ENCODE measurements at places on chromosomes 6 and 20.

GRCh38 chr20:32205110-32205842 lies 2.3 kb downstream of the PLAGL2 start:
- DNase-seq, result no peak

- DNase-seq, result no peak
Observed at GRCh38 chr6:54991761-54992330, 145.3 kb downstream of the FAM83B start.

DNA sequence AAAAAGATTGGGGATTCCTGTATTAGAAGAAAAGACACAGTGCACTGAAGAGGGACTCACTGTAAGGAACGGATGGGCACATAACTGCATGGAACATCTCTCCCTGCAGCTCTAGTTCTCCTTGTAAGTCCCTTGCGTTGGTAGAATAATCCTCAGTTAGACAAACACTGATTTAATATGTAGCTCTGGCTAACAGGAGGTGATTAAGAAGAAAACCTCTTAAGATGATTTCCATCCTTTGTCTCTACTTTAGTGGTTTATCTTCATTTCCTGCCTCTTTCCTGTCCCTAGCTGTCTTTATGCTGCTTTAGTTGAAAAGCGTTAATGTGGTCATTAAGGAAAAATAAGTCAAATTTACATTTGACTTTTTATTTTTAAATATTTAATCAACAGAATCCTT lies 86.6 kb downstream of the SLC16A10 start:
- DNase-seq, result no peak

- peak; percentile 98 for DNase-seq
Observed at GRCh38 chr20:49460916-49461315, 21.6 kb downstream of the KCNB1 start.

GRCh38 chr6:73050706-73051105 lies 174.6 kb downstream of the KHDC1L start:
- DNase-seq, result no peak

DNA sequence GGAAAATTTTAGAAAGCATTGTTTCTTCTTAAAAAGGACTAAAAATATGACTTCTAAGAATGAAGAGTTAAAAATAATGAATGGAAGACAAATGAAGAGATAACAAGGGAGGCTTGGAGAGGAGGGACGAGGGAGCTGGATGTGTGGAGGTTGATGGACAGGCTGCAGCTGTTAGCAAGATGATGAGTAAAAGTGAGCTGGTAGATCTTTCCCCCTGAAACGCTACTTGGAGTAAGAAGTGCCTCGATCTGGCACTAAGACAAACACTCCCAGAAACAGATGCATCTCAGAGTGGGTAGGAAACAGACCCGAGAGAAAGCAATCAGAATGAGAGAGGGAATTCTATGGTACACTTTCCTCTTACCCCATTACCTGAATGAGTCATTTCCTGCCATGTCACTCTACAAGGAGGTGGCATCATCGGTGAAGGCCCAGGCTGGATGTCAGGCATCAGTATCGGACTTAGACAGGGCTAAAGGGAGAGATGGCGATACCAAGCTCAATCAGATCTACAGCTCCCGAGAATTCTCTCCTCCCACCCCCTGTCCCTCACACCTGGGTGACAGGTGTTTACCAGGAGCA lies 154.1 kb upstream of the BMP2 start:
- peak; percentile 48 for DNase-seq

GRCh38 chr20:53087037-53087777 lies 115.0 kb downstream of the TSHZ2 start:
- peak; percentile 43 for DNase-seq

DNA sequence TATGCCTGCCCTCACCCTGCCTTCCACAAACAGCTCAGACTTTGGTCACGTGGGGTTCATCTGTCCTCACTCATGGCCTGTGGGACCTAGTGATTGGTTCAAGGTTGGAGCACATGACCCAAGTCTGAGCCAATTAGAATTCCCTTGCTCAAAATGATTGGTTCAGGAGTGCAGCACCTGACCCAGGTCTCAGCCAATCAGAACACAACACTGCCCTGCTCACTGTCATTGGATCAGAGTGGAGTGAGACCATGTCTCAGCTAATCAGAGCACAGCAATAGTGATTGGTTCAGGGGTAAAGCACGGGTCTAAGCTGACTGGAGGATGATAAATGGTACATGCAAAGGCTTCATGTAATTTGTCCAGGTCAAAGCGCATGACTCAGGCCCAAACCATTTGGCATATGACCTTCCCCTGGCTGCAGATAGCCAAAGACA lies 102.2 kb downstream of the PREX1 start:
- DNase-seq, result peak; percentile 81

DNA sequence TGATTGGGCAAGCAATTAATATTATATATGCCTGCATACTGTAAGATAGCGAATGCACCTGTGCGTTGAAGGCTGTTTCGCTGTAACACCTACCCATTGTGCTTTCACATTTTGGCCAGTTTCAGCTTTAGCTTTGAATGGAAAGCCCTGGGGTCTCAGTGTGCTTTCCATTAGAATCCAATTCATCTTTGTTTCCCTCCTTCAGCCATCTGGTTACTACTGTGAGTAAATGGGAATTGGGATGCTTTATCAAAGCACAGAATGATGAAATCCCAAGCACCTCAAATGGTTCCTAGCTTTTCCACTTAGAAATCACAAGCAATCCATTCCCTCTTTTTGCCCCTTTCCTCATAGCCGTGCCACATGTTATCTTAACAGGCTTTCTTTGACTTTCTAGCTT lies 127.1 kb downstream of the HDGFL1 start:
- no peak for DNase-seq

GRCh38 chr20:37305079-37305478 lies 15.6 kb downstream of the MANBAL start:
- no peak for DNase-seq
